Neuronal stem cell (in vitro differentiated cells): ENCODE measurements at places on chromosomes 4 and X.

GRCh38 chr4:146949559-146949958, 3.9 kb upstream of the TTC29 start:
- peaks cover 6% of the 10 kb centered on the region for H3K4me1 ChIP-seq
- H3K4me3 ChIP-seq, result no peak overlapping the region
- DNase-seq, result no peak
- H3K36me3 ChIP-seq, result no peaks in the 10 kb centered on the region
- no peaks in the 10 kb centered on the region for H3K27me3 ChIP-seq

- H3K36me3 ChIP-seq, result no peaks in the 10 kb centered on the region
- no peaks in the 10 kb centered on the region for H3K4me1 ChIP-seq
- no peak for DNase-seq
- no peak overlapping the region for H3K27ac ChIP-seq
- H3K27me3 ChIP-seq, result no peaks in the 10 kb centered on the region
Measured at GRCh38 chr4:143473334-143474126, 40.0 kb upstream of the SMARCA5 start.

DNA sequence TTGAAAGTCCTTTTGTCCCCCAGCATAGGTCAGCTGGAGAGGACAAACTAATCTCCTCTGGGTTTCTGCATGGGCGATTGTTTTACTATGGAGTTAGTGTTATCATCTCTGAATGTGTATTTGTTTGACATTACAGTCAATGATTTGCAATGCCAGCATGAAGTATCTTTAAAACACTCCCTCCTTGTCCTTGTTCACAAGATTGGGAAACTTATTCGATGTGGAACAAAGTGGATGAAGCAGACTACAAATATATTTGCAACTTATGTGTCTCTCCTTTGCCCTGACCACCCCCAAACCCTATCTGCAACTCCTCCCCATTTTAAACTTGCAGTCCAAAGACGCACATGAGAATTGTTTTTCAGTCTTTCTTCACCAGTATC, 1.5 kb upstream of the PITX2 start:
- no peaks in the 10 kb centered on the region for H3K36me3 ChIP-seq
- no peak overlapping the region for H3K27ac ChIP-seq
- peaks cover 7% of the 10 kb centered on the region for H3K4me1 ChIP-seq
- DNase-seq, result no peak
- peaks cover 97% of the 10 kb centered on the region for H3K27me3 ChIP-seq
- no peak overlapping the region for H3K4me3 ChIP-seq

DNA sequence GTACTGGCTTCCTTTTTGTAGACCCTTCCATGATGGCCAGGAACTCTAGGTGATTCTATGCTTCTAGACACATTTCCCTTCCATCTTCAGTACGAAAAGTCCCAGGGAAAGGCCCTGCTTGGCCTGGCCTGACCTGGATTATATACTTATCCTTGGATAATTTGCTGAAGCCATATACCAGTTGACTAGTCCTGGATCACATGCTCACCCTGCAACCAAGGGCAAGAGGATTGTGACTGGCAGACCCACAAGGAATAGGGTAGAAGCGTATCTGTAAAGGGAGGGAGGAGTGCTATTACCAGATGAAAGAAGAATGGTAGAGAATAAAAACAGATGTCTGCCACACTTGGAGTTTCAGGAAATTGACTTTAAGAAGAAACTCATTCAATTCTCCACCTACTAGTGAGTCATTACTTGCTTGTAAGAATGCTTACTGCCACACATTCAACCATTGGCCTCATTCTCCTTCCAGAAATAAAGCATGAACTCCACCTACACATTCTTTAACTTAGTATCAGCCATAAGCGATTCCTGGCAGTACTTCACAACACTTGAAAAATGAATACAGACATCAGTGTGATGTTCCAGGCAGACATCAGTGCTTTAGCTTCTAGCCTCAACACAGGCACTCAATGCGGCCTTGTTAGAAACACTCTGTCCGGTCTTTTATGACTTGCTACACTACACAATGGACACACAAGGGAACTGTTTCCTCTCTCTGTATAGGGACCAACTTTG, 141.8 kb downstream of the CBR4 start:
- no peaks in the 10 kb centered on the region for H3K27me3 ChIP-seq
- peaks cover 8% of the 10 kb centered on the region for H3K36me3 ChIP-seq
- no peak overlapping the region for H3K4me3 ChIP-seq
- DNase-seq, result no peak

DNA sequence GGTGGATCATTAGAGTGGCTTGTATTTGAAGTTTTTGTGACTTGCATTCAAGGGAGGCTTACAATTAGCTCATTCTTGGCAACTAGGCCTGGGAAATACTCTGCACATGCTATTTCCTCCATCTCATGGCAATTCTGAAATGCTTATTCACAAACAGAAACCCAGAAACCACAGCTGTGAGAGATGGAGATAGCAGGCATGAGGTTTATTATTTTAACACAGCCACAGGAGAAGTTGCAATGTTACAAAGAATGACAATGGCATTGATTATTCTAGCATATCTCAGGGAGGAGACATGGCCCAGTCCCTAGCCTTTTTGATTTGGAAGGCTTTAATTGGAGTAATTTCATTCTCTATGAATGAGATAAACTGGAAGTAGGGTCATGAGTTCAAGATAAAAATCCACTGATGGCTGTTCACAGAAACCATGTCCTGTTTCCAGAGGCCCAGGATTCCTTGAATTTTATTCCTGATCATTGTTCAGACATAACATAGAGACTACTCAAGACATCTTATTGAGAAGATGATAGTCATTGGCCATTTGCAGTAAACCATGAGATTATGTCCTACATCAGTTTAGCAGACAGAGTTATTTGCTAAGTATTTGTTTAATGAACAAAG, 123.9 kb downstream of the MID1 start:
- H3K36me3 ChIP-seq, result no peaks in the 10 kb centered on the region
- no peak overlapping the region for H3K4me3 ChIP-seq
- no peak overlapping the region for H3K27ac ChIP-seq
- no peaks in the 10 kb centered on the region for H3K27me3 ChIP-seq
- no peak for DNase-seq
- H3K4me1 ChIP-seq, result no peaks in the 10 kb centered on the region

DNA sequence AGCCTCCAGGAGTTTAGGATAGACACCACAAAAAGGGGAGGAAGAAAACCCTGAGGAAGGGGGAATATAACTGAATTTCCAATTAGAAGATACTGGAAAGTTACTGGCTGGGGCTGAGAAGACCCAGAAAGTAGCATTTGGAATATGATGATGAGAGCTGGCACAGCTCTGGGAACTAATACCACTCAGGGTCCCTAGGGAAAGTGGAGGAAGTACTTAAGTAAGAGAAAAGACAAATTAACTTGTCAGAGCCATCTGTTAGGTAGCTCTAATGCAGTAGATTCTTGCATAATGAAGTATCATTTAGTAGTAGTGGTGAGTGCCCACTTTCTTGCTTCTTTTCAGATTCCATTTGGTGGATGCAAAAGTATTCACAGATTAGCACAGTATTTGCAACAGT, 90.8 kb upstream of the TSPAN5 start:
- H3K27ac ChIP-seq, result no peak overlapping the region
- H3K4me3 ChIP-seq, result no peak overlapping the region
- no peaks in the 10 kb centered on the region for H3K27me3 ChIP-seq
- peaks cover 15% of the 10 kb centered on the region for H3K4me1 ChIP-seq
- DNase-seq, result no peak

GRCh38 chr4:98564852-98565251, 93.6 kb downstream of the TSPAN5 start:
- DNase-seq, result no peak
- H3K36me3 ChIP-seq, result no peaks in the 10 kb centered on the region
- peaks cover 8% of the 10 kb centered on the region for H3K4me1 ChIP-seq
- no peaks in the 10 kb centered on the region for H3K27me3 ChIP-seq

DNA sequence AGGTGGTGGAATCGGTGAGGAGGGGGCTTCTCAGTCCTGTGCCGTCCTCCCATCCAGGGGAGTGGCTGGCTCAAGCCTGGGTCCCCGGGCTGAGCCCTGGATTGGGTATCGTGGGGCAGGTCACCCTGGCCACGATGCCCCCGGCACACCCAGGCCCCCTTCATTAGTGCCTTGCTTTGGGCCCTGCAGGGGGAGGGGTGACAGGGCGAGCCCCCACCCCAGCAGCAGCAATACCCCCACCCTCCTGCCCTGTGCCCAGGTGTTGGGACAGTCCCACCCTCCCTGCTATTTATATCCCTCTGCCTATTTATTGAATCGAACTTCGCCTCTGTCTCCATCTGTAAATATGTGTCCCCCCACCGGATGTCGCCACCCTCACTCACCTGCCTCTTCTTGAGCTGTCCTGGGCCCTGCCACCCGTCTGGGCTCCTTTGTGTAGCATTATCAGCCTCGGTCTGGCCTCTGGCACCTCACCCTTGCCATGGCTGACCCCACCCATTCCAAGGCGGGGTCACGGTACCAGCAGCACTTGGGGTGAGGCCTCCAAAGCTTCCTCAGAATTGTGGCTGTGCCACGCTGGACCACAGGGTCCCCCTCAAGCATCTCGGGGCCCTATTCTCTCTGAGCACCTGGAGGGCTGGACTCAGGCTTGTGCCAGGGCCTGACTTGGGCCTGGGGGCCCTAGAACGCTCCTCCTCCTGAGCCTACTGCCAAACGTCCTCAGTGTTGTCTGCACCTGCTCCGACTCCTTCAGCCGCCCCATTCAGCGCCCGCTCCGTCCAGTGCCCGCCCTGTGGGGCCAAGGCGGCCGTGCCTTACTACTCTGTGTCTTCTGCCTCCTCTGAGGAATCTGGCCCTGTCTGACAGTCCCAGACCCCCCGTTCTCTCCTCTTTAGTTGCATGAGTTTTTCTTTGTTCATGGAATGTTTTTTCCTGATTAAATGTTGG, 6.1 kb downstream of the LAGE3 start:
- H3K27me3 ChIP-seq, result no peaks in the 10 kb centered on the region
- H3K27ac ChIP-seq, result no peak overlapping the region
- no peak for DNase-seq
- peaks cover 17% of the 10 kb centered on the region for H3K36me3 ChIP-seq
- H3K4me1 ChIP-seq, result peaks cover 3% of the 10 kb centered on the region

DNA sequence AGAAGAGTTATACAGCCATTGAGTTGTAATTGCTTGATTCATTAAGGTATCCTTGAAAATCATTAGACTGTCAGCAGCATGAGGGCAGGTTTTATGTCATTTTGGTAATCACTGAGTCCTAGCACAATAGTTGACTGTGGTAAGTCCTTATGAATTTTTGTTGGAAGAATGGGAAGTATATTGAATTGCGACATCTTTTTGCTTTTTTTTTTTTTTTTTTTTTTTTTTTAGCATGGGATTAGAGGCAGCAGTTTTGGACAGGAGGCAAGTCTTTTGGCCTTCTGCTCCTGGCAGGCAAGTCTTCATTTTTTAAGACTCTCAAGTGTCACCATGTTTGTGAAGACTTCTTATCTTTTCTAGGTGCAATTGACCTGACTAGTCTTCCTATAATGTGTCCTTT, 29.7 kb downstream of the PRRG1 start:
- no peak for DNase-seq
- no peaks in the 10 kb centered on the region for H3K36me3 ChIP-seq
- no peak overlapping the region for H3K27ac ChIP-seq
- H3K4me1 ChIP-seq, result no peaks in the 10 kb centered on the region
- no peak overlapping the region for H3K4me3 ChIP-seq

DNA sequence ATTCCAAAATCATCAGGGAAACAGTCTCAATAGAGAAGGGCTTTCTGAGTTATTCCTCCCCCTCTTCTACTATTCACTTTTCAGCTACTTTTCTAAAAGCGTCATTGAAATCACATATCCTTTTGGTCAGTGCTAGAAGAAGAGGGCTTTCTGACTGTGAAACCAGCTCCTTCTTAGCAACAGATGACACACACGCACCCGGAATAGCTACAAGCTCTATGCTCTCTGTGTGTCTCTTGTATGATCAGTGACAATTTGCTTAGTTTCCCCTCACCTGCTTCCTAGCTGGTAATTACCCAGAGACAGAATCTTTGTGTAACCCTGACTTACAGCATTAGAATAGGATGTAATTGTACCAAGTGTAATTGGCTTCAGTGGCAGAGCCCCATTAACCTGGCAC, 268.1 kb upstream of the SLITRK2 start:
- no peak overlapping the region for H3K4me3 ChIP-seq
- H3K27me3 ChIP-seq, result no peaks in the 10 kb centered on the region
- no peak for DNase-seq
- no peak overlapping the region for H3K27ac ChIP-seq
- no peaks in the 10 kb centered on the region for H3K4me1 ChIP-seq
- no peaks in the 10 kb centered on the region for H3K36me3 ChIP-seq

GRCh38 chrX:30819080-30819479, 70.0 kb downstream of the TAB3 start:
- no peaks in the 10 kb centered on the region for H3K27me3 ChIP-seq
- H3K4me3 ChIP-seq, result no peak overlapping the region
- H3K4me1 ChIP-seq, result no peaks in the 10 kb centered on the region
- DNase-seq, result no peak
- no peaks in the 10 kb centered on the region for H3K36me3 ChIP-seq
- no peak overlapping the region for H3K27ac ChIP-seq

DNA sequence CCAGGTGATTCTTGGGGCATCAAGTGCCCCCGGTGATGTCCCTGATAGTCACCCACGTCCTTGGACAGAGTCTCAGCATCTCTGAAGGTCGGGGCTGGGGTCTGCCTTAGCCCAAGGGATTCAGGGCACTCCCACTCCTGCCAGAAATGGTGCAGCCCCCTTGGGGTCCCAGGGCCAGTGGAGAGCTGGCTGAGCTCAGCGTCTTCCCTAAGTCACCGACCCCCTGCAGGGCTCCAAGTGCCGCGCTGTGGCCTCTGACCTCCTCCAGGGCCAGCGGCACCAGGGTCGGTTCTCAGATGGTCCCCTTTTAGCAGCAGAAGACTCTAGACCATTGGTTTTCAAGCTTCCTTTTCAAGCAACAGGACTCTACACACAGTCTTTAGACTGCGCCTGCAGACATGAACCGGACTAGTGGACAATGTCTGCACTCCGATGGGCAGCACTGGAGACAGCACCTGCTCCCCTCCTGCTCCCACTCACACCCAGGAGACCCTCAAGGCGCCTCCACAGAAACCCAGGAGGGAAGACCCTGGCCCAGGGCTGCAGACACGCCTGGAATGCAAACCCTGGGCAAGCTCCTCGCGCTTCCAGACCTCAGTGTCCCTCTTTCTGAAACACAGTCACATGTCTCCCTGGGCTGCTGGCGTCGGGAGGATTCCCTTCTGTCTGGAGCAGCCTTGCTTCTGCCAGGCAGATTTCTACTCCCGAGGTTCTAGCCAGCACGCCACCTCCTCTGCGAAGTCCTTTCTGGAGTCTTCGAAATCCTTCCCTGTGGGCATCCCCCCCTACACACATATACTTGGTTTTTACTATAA, 53.9 kb downstream of the ABLIM2 start:
- H3K36me3 ChIP-seq, result no peaks in the 10 kb centered on the region
- no peak overlapping the region for H3K4me3 ChIP-seq
- no peak overlapping the region for H3K27ac ChIP-seq
- peaks cover 9% of the 10 kb centered on the region for H3K4me1 ChIP-seq
- H3K27me3 ChIP-seq, result no peaks in the 10 kb centered on the region

- no peaks in the 10 kb centered on the region for H3K36me3 ChIP-seq
- H3K4me1 ChIP-seq, result peaks cover 2% of the 10 kb centered on the region
- H3K4me3 ChIP-seq, result no peak overlapping the region
- no peak for DNase-seq
Measured at GRCh38 chrX:54786967-54787366, 11.1 kb downstream of the ITIH6 start.
